ENCODE measurements at places on chromosomes 11 and 22.

DNA sequence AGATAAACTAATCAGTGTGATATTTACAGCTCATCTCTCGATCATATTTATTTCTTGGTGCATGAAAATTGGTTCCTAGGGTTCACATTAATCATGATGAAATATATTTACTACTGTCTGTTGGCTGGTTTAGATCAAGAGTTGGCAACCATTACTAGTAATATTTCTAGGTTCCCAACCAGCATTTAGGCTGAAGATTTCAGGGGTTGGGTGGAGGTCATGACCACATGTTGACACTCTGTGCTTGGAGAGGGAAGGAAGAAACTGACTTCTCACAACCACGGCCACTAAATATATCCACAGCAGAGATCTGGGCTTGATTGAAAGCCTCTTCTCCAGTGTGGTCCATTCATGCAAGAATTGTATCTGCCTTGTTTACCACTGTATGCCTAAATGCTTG, 87.9 kb downstream of the ALX4 start:
- DNase-seq = no peak

- no peak for DNase-seq
These were observed 160.9 kb downstream of the CACNA1I start for GRCh38 chr22:39731481-39731880.

- no peak for DNase-seq
These were observed 29.5 kb upstream of the SCUBE2 start for GRCh38 chr11:9120664-9121468.

- DNase-seq = no peak
These were observed 1532.5 kb upstream of the RAG2 start for GRCh38 chr11:38130514-38130913.

- DNase-seq = no peak
These were observed 429 bp downstream of the SLC39A13 start for GRCh38 chr11:47408598-47409439.
